ENCODE measurements at places on chromosomes 3 and 15.
A peak's percentile ranks its signal among the peaks of the same experiment; 100 is the strongest.

DNA sequence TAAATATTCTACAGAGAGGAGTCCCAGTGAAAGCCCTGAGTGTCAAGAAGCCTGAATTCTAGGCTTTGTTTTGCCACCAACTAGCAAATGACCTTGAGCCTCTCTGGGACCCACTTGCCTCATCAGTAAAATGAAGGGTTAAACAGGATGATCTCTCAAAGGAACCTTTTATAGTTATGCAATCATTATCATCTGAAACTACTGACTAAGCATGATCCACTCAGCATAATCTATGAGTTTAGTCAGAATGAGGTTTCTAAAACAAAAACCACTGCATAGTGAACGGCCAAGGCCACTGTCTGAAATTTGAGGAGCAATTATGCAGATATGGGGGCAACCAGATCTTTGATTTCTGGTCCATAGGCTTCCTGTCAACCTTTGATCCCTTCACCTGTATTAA lies 319.0 kb downstream of the MECOM start:
- DNase-seq, result no peak

DNA sequence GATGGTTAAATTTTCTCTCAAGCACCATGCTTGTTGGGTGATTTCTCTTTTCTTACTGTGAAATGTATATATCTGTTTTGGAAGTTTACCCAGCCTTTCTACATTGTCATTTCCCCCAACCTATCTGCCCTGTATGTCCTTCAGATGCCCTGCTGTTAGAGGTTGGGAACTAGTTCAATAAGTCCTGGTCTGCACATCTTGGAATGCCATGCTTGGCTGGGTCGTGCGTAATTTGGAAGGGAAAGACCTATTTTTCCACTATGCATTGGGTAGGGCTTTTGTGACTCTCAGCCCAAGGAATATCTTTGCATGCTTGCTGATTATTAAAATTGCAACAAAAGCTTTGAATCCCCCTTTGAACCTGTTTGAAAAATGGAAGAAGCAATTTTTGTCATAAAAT lies 63.8 kb downstream of the TRIM71 start:
- no peak for DNase-seq

GRCh38 chr15:25871403-25871802 lies 8.3 kb upstream of the ATP10A start:
- DNase-seq, result no peak

DNA sequence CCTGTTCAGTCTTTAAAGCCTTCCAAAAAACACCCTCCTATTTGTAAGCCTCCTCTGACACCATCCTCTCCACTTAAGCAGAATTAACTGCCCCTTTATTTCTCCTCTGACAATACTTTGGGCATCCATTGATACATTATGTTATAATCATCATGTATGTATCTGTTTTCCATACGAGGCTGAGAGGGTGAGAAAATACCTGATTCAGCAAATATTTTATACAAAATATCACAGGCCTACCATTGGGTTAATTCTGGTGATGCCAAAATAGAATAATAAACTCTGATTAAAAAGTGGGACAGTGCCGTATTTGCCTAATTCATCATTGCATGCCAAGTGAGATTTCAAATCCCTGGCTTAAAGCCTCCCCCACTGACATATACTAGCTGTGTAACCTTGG lies 118.2 kb upstream of the ADAMTS9 start:
- no peak for DNase-seq

- DNase-seq, result no peak
These were observed 57.3 kb upstream of the PRTG start for GRCh38 chr15:55800216-55800615.

- DNase-seq, result no peak
These were observed 26.9 kb upstream of the ATG7 start for GRCh38 chr3:11245276-11245675.

GRCh38 chr3:128340198-128340903 lies 126.3 kb downstream of the DNAJB8 start:
- DNase-seq, result no peak

DNA sequence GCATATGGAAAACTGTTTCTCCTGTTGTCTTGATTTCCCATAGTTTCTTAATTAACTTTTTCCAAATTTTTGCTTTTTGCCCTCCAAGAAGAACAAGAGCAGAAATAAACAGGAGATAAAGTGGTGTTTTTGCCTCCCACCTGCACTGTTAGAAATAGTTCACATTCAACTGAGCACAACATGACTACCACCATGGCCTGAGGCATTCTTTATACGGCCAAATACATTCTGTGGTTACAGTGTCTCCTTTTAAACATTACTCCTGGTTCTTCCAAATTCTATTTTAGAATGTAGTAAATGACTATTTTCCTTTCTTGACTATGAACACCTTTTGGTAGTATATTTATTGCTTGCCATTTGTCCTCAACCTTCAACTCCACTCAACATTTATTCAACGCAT lies 98.5 kb downstream of the LARS2 start:
- no peak for DNase-seq

DNA sequence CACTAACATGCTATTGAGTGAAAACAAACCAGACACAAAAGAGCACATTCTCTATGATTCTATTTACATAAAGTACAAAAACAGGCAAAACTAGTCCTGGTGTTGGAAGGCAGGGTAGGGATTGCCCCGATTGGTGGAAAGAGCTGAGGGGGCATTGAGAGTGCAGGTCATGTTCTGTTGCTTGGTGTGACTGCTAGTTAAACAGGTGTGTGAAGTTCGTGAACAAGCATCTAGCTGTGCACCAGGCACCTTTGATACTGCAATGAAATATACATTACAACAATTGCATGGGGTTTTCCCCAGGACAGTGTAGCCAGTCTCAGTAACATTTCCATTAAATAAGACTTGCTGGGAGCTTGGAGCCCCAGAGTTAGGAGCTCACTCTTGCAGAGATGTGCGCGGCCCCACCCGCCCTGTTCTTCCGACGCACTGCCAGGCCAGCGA lies 26.3 kb upstream of the THRB start:
- DNase-seq, result peak; percentile 57

- no peak for DNase-seq
These were observed 44.3 kb upstream of the ATP2B2 start for GRCh38 chr3:10549617-10550230.

DNA sequence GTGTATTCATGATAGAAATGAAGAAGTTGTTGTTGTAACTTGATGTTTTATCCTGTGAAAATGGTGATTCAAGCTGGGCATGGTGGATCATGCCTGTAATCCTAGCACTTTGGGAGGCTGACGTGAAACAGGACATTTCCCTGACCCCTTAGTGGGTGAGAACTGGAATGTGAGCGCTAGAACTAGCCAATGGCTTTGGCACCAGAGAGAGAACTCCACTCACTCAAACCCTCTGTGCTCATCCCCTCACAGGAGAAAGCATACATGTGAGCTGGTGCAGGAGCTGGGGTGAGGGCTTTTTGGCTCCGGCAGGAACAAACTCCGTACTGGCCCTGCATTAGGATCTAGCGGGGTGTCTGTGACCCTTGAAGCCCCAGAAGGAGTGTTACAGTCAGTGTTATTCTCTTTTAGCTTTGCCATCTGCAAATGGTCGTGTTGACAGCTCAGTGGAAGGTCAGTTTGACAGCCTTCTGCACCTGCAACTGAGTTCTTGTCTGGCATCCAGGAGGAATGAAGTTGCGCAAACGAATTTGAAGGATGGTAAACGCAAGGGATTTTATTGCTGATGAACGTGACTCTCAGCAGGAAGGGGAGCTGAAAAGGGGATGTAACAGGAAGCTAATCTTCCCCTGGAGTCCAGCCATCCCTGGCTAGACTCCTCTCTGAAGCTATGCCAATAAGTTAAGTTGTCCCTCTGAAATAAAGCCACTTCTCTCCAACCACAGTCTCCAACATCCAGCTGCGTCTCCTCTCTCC lies 1016.6 kb upstream of the CADM2 start:
- DNase-seq, result no peak

DNA sequence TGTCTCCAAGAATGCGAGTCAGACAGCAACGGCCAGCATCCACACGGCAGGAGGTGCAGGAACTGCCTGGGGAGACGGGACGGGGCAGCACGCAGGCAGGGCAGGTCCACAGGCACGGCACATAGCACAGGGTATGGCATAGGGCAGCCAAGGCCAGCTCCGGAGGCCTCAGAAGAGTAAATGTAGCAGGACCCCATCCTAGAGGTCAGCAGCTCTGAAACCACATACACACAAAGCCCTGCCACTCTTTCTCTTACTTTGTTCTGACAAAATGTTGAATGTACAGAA lies 26.9 kb downstream of the ZXDC start:
- no peak for DNase-seq

DNA sequence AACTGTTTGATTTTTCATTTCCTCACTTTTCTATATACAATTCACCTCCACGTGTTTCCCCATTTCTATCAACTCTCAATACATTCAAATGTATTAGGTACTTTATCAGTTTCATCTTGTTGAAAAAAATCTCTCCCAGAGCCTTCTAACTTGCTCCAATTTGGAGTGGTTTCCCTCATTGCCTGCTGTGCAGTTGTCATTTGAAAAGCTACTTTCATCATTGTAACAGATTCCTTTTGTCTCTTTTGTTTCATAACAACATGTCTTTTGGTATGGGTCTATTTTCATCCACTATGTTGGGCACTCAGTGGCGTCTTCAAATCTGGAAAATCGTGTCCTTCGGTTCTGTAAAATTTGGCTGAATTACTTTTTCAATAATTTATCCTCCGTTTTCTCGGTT lies 75.0 kb downstream of the NR2E3 start:
- DNase-seq, result no peak

GRCh38 chr3:35651851-35652250 lies 12.5 kb downstream of the ARPP21 start:
- DNase-seq, result no peak

- no peak for DNase-seq
These were observed 623.4 kb upstream of the SGO1 start for GRCh38 chr3:20809356-20809755.

All from HuH-7.5 (cell line).